ENCODE measurements at places on chromosomes 1 and 21.

- H3K4me1 ChIP-seq = no peaks in the 10 kb centered on the region
- H3K27ac ChIP-seq = no peak overlapping the region
- H3K36me3 ChIP-seq = no peaks in the 10 kb centered on the region
Measured at GRCh38 chr1:10186331-10187025, 23.9 kb upstream of the KIF1B start.

DNA sequence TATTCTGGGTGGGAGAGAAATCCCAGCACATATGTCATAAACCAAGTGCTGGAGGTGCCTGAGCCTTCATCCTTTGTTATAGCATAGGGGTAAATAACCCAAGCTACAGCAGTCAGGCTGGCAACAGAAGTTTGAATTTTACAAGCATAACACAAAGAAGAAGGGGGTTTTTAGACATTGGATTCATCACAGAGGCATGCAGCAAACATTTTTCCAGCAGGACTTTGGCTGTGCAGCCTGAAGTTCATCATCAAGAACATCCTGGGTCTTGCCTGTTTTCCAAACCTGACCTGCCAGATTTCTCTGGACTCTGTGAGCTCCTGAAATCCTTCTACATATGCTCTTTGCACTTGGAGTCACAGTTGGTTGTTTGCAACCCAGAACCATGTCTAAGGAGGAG is 16.2 kb downstream of the PTGER3 start:
- H3K36me3 ChIP-seq = no peaks in the 10 kb centered on the region
- H3K4me3 ChIP-seq = no peak overlapping the region
- DNase-seq = no peak
- no peaks in the 10 kb centered on the region for H3K4me1 ChIP-seq
- no peak overlapping the region for H3K27ac ChIP-seq

GRCh38 chr1:4880626-4881025 is 226.2 kb downstream of the AJAP1 start:
- no peak for DNase-seq
- no peaks in the 10 kb centered on the region for H3K27me3 ChIP-seq
- H3K4me1 ChIP-seq = no peaks in the 10 kb centered on the region

DNA sequence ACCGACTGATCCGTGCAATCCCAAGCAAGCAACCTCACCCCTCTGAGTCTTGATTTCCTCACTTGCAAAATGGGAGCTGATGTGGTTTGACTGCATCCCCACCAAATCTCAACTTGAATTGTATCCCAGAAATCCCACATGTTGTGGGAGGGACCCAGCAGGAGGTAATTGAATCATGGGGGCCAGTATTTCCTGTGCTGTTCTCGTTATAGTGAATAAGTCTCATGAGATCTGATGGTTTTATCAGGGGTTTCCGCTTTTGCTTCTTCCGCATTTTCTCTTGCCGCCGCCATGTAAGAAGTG is 58.4 kb downstream of the FHAD1 start:
- no peak for DNase-seq
- no peaks in the 10 kb centered on the region for H3K36me3 ChIP-seq
- no peak overlapping the region for H3K27ac ChIP-seq
- H3K27me3 ChIP-seq = no peaks in the 10 kb centered on the region

GRCh38 chr1:30420519-30421050 is 302.8 kb downstream of the MATN1 start:
- no peak overlapping the region for H3K4me3 ChIP-seq
- H3K36me3 ChIP-seq = no peaks in the 10 kb centered on the region
- peaks cover 7% of the 10 kb centered on the region for H3K27me3 ChIP-seq
- no peak overlapping the region for H3K27ac ChIP-seq

GRCh38 chr1:48726139-48726538 is 50.6 kb downstream of the BEND5 start:
- no peak overlapping the region for H3K27ac ChIP-seq
- H3K4me1 ChIP-seq = no peaks in the 10 kb centered on the region
- no peaks in the 10 kb centered on the region for H3K36me3 ChIP-seq
- H3K27me3 ChIP-seq = no peaks in the 10 kb centered on the region

Measured in CD8-positive, alpha-beta memory T cell (primary cell).